ENCODE measurements at places on chromosomes 16 and 17.
A peak's percentile ranks its signal among the peaks of the same experiment; 100 is the strongest.

GRCh38 chr16:50294955-50295354 lies 28.6 kb downstream of the ADCY7 start:
- no peak for DNase-seq

GRCh38 chr16:79537584-79537983 lies 63.0 kb downstream of the MAF start:
- DNase-seq, result no peak

GRCh38 chr17:1873418-1873817 lies 43.6 kb downstream of the RPA1 start:
- no peak for DNase-seq

GRCh38 chr16:81384006-81384405 lies 60.6 kb upstream of the CMIP start:
- no peak for DNase-seq

GRCh38 chr17:80327518-80327917 lies 66.9 kb downstream of the RNF213 start:
- peak; percentile 22 for DNase-seq

DNA sequence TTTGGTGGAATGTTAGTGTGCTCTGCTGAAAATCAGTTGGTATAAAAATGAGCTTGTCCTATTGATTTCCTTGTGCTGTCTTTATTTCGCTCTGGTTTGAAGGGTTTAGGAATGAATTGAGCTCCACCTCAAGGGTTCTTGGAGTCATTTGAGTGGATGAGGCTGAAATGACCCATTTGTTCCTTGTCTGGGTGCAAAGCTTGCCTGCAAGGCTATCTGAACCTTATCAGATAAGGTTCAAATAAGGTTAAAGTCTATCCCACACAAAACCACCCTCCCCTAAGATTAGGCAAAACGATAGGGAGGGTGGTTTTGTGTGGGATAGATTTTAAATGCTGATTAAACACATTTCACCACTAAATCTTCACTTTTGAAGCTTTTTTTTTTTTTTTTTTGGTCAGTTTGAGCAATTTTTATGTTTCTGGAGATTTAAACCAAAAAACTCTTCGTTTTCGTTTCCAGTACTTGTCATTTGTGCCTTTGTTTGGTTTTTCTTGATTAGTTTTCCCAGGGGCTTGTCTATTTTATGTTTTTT lies 62.7 kb downstream of the ARHGAP44 start:
- DNase-seq, result no peak

DNA sequence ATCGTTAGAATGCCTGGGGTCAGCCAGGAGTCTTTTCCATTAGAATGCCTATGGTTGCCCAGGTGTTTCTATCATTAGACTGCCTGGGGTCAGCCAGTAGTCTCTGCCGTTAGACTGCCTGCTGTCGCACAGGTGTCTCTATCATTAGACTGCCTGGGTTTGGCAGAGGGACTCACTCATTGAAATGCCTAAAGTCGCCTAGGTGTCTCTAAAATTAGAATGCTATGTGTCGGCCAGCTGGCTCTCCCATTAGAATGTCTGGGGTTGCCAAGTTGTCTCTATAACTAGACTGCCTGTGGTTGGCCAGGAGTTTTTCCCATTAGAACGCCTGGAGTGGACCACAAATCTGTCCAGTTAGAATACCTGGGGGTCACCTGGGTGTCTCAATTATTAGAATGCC lies 2266.5 kb downstream of the TP53TG3F start:
- DNase-seq, result no peak

DNA sequence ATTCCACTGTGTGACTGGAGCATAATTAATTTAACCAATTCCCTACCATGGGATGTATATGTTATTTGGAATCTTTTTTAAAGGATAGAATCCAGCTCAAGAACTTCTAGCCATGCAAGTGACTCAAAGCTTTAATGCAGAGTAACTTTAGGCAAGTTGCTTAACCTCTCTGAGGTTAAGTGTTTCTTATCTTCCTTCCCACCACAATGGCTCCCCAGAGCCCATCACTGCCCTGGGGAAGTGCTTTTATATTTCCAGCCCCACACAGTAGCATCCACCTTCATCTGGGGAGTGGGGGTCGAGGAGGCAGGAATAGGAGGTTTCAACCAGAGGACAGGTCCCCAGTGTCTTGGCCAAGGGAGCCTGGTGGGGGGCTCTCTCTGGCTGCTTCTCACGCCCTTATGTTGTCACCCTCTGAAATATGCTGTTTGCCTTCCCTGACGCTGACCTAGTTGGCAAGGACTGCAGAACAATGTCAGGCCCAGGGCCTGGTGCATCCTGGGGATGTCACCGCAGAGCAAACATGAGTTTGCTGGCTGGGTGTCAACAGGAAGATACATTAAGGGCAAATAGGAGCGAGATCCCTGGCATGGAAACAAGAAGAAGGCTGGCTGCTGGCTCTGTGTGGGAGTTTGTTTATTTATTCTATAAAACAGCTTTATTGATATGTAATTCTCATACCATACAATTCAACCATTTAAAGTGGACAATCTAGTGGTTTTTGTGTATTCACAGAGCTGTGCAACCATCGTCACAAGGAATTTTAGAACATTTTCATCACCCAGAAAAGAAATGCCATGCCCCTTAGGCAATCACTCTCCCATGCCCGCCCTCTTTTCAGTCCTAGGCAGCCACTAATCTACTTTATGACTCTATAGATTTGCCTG lies 46.6 kb upstream of the WSB1 start:
- DNase-seq, result no peak

GRCh38 chr17:67244431-67245072 lies 444 bp downstream of the HELZ start:
- peak; percentile 84 for DNase-seq

- peak; percentile 37 for DNase-seq
Observed at GRCh38 chr17:40827746-40828453, 5.5 kb upstream of the KRT10 start.

- DNase-seq, result peak; percentile 70
Observed at GRCh38 chr17:58121925-58122324, 26.3 kb upstream of the OR4D1 start.

GRCh38 chr17:17677299-17678040 lies 3.8 kb upstream of the RAI1 start:
- no peak for DNase-seq

DNA sequence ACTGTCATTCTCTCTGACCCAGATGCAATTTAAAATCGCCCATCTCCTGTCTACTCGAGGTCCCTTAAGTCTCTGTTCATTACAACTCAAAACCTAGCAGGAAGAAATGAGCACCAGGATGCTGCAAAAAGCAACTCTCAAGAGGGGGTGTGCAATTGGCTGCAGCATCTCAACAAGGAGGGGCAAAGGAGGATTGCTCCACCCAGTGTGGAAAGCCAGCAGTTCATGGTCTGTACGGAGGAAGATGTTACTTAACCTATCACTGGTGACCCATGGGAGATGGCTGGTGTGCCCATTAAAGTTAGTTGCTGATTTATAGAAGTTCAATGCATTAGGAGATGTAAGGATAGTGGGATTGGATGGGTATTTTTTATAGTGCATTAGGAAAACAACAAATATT lies 147.4 kb downstream of the CDK5R1 start:
- DNase-seq, result no peak

- no peak for DNase-seq
Observed at GRCh38 chr16:588639-588888, 1.3 kb upstream of the RAB40C start.

- DNase-seq, result no peak
Observed at GRCh38 chr16:78884204-78884603, 716.3 kb downstream of the MAF start.

- peak; percentile 55 for DNase-seq
Observed at GRCh38 chr16:81623365-81624102, 155.6 kb upstream of the PLCG2 start.

GRCh38 chr16:70662991-70663523 lies 16.7 kb downstream of the IL34 start:
- peak; percentile 28 for DNase-seq

DNA sequence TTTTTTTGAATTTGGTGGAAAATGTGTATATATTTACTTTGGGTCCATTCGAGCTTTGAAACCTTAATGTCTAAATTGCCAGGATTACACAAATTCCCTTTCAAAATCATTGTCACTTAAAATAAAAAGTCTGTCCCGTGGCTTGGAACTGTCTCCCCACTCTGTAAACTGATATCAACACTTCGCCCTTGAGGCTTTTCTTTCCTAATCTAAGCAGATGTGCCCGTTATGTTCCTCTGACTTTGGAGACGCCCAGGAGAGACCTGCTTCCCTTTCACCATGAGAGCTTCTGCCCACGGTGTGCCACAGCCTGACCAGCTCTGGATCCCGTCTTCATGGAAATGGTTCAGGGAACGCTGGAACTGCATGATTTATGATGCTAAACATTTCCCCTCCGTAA lies 151.3 kb downstream of the C16orf95 start:
- no peak for DNase-seq

DNA sequence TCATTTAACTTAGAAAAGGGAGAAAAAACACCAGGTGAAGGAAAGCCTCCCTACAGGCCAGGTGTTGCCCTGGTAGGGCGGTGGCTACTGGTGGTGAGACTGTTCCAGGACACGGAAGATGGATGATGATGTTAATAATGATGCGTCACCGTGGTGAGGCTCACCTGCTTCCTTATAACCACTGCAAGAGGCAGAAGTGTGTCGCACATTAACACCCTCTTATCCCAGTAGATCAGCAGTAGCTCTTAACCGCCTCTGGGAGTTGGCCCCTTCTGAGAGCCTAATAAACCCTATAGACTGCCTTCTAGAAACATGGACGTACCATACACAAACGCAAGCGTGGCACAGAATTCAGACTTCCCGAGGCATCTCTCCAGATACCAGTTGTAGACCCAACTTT lies 7.8 kb downstream of the BFAR start:
- DNase-seq, result no peak

DNA sequence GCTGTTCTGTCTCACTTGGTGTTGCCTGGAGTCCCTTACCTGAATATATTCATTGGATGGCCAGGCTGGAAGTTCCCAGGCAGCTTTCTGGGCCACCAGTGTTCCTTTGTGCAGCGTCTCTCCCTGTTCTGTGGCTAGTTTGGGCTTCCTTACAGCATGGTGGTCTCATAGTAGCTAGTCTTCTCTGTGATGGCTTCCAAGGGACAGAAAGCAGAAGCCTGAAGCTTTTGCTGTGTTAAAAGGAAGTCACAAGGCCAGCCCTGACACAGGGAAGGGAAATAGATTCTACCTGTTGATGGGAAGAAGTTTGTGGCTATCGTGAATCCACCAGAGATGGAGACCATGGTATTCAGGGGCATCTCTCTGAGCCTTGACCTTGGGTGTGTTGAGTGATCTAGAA lies 34.6 kb downstream of the PLCG2 start:
- DNase-seq, result no peak

GRCh38 chr16:49478107-49478506 lies 104.5 kb downstream of the C16orf78 start:
- no peak for DNase-seq

GRCh38 chr16:17302214-17302613 lies 168.5 kb downstream of the XYLT1 start:
- no peak for DNase-seq

DNA sequence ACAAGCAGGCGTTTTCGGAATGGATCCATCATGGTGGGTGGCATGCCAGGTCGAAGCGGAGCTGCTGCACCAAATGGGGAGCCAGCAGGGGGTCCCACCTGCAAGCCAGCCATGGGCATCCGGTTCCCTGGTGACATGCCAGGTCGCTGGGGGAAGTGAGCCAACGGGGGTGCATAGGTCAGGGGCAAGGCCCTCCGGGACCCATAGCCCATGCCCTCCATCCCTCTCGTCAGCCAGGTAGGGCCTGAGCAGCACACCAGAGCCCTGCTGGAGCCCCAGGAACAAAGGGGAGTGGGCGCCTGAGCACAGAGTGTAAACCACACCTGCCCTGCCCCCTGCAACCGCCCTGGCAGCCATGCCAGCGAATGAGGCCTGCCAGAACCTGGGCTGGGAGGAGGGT lies 5.0 kb downstream of the SMARCD2 start:
- no peak for DNase-seq

- DNase-seq, result no peak
Observed at GRCh38 chr16:17313085-17313611, 157.6 kb downstream of the XYLT1 start.

DNA sequence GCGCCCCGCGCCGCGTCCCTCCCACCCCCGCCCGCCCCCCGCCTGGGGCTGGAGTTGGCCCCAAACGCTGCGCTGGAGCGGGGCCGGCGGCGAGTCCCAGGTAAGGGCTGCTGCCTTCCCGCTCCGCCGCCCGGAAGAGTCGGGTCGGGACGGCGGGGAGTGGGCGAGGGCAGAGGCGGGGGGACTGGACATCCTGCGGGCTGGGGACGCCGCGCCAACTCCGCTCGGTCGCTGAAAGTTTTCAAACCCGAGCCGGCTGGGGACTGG lies 469 bp downstream of the GPRC5C start:
- DNase-seq, result no peak

GRCh38 chr17:17395885-17396284 lies 80.9 kb upstream of the MED9 start:
- no peak for DNase-seq

- no peak for DNase-seq
Observed at GRCh38 chr17:43411369-43411677, 12.5 kb downstream of the ARL4D start.

DNA sequence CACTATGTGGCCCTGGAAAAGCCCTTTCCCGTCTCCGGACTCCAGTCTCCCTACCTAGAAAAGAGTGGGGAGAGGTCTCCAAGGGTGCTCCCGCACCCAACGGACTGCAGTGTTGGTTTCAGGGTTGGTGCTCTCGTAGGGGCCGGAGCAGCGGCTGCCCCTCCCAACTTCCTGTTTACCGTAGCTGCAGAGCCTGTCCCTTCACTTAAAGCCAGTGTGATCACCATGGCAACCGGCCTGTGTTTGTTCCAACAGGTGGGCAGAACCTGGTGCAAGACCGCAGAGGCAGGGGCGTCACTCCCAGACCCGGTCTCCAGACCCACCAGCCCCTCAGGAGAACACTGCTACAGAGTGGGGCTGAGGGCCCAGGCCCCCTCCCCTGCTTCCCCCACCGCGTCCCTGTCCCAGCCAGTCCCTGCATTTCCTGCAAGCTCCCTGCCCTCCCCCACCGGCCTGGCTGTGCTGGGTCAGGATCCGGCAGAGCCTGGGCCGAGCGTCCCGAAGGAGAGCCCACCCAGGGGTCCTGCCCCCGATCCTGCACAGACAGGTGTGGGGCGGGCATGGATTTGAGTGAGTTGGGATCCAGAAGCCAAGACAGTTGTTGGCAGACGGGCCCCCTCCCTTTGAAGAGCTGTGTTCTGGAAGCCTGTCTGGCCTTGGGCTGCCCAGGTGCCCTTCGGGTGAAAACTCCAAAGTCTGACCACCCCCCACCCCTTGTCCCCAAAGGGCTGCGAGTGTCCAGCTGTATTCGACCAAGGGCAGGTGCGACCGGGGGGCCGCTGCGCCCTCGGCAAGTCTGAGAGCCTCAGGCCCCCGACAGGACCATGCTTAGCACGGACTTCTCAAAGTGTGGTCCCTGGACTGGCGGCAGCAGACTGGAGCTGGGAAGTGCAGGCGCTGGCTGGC lies 1.5 kb upstream of the BAIAP3 start:
- peak; percentile 58 for DNase-seq

Measured in D341Med (cell line).